ENCODE measurements at places on chromosomes 7 and 10.

- peaks cover 3% of the 10 kb centered on the region for H3K27me3 ChIP-seq
- no peak overlapping the region for H3K4me3 ChIP-seq
- no peaks in the 10 kb centered on the region for H3K36me3 ChIP-seq
- no peak for DNase-seq
- no peak overlapping the region for H3K27ac ChIP-seq
- H3K4me1 ChIP-seq: no peaks in the 10 kb centered on the region
Observed at GRCh38 chr10:96743988-96744585, 23.8 kb upstream of the PIK3AP1 start.

- peak overlapping the region; percentile 95 for H3K4me3 ChIP-seq
- H3K27me3 ChIP-seq: peaks cover 2% of the 10 kb centered on the region
- H3K4me1 ChIP-seq: peaks cover 5% of the 10 kb centered on the region
- H3K36me3 ChIP-seq: no peaks in the 10 kb centered on the region
Observed at GRCh38 chr7:12211711-12212485, 804 bp downstream of the TMEM106B start.

GRCh38 chr7:150356265-150356897 is 12.2 kb upstream of the REPIN1 start:
- peaks cover 6% of the 10 kb centered on the region for H3K4me1 ChIP-seq
- no peaks in the 10 kb centered on the region for H3K36me3 ChIP-seq
- H3K4me3 ChIP-seq: no peak overlapping the region
- DNase-seq: no peak

GRCh38 chr7:102967798-102968197 is 55.0 kb downstream of the LRRC17 start:
- DNase-seq: no peak
- no peaks in the 10 kb centered on the region for H3K27me3 ChIP-seq
- H3K27ac ChIP-seq: no peak overlapping the region
- no peaks in the 10 kb centered on the region for H3K4me1 ChIP-seq

GRCh38 chr10:48251152-48251524 is 23.4 kb downstream of the FRMPD2 start:
- no peaks in the 10 kb centered on the region for H3K36me3 ChIP-seq
- DNase-seq: no peak
- no peak overlapping the region for H3K4me3 ChIP-seq
- no peaks in the 10 kb centered on the region for H3K27me3 ChIP-seq
- no peak overlapping the region for H3K27ac ChIP-seq

Data from glutamatergic neuron (in vitro differentiated cells).